ENCODE measurements at places on chromosomes 7 and 10.

- peak; percentile 21 for DNase-seq
These were observed 241.5 kb downstream of the PHTF2 start for GRCh38 chr7:78039790-78040776.

DNA sequence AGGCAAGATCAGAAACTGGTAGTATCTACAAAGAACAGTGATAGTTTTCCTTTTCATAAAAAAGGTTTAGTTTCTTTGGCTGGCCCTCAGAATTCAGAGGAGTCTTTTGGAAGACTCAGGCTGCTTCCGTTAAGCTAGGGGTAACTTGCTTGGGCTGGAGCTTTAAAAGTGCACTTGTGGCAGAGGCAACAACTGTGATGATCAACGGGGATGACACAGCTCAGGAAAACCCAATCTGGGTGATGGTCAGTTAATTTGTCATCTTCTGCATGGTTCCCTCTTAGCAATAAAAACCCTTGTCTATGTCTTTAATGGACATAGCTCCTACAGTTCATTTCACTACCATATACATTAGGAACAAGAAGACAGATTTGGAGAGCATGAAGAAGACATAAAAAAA, 46.7 kb downstream of the SGMS1 start:
- DNase-seq: no peak

DNA sequence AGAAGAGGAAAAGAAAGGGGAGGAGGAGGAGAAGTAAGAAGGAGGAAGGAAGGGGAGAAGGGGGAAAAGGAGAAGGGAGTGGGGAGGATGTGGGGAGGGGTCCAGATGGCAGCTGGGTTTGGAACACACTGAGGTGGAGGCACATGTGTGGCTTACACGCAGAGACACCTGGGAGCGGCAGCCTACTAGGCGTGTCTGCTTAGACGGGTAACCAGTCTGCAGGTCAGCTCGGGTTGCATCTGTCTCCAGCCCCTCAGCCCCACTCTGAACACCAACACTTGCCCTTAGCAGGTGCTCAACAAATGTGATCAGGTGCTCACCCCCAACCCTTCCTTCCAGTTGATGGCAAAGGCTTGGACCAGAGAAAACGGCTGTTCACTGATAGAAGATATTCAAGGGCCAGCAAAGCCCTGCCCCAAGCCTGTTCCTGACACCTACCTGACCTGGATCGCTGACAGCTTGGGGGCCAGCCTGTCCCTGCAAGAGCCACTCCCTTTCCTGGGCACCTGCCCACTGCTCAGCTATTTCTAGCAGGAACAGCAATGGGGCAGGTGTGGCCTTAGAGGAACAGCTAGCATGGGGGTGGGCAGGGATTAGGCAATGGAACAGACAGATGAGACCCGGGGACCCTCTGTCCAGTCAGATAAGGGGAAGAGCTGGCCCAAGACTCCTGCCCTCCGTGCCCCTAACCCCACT, 70.5 kb downstream of the SH3PXD2A start:
- DNase-seq: no peak

DNA sequence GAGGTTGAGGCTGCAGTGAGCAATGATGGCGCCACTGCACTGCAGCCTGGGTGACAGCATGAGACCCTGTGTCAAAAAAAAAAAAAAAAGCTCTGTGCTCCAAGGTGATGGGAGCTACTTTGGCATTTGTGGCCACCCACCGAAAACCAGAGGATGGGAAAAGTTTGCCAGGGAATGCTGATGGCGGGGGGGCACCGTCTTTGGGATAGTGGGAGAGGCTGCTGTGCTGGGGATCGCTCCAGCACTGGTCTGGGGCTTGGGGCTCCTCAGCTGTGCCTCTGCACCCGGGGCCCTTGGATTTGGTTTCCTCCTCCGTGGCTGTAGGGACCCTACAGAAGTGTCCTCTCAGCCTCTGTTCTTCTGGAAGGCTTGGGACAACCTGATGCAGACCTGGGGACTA, 11.7 kb upstream of the RAMP3 start:
- no peak for DNase-seq

- DNase-seq: no peak
These were observed 37.1 kb downstream of the AP3M1 start for GRCh38 chr10:74113546-74113945.

DNA sequence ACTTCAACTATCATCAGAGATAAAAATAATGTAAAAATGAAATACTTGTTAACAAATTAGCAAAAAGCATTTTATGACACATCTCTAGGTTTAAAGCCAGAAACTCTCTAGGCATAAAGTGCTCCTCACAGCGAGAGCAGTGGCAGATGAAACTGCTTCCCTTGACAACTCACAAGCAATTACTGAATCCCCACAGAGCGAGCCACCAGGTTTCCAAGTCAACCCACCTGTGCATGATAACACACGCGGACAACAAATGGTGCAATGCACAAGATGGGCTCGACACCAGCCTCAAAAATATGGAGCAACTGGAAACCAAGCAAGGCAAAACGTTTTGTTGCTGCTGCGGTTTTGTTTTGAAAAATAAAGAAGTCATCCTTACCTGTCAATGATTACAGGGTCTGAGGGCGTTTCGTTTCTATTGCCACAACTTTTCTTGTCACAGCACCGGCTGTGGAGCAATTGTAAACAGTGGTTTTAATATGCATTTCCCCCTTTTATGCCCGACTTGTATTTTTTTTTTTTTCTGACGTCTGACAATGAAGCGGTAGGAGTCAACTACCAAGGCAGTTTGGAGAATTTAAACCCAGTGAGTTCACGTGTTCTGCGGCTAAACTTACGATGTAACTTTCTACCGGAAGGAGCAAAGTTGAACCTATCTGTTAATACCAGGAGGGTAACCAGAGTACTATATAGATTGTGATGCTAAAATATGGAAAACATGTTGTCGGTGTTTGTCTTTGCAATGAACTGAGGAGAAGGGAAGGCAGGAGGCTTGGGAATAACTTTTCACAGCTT, 7.0 kb downstream of the EBF3 start:
- no peak for DNase-seq

DNA sequence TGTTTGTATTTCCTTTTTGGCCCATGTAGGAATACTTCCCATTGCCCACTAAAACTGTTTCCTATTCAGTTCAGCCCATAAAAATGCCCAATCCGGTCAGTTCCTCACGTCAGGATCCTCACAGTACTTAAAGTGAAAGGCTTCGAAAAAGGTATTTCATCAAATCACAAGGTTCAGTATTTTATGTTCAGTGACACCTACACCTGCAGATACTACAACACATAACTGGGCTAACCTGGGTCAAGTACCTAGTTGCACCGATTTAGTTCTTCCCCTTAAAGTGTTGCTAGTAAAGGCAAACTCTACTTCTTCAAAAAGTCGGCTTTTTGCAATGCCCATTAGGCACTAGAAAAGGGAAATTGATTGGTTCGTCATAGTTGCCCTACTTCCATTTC, 1.1 kb downstream of the SNX13 start:
- peak; percentile 34 for DNase-seq

Measured in AG20443 (cell line).